SJSA1 (cell line): ENCODE measurements at places on chromosomes 6 and 20. TPM values are rescaled to one million over a fixed set of nuclear protein-coding genes. Genes with fewer than 3 reads are reported as not detected.

- no peak overlapping the region for H3K27ac ChIP-seq
- peaks cover 40% of the 10 kb centered on the region for H3K4me1 ChIP-seq
- H3K36me3 ChIP-seq, result no peaks in the 10 kb centered on the region
- no peaks in the 10 kb centered on the region for H3K27me3 ChIP-seq
Measured at GRCh38 chr6:43923376-43924221, 153.6 kb downstream of the VEGFA start.

- no peak overlapping the region for H3K27ac ChIP-seq
- no peaks in the 10 kb centered on the region for H3K4me1 ChIP-seq
- DNase-seq, result no peak
- H3K27me3 ChIP-seq, result peaks cover 5% of the 10 kb centered on the region
- no peaks in the 10 kb centered on the region for H3K36me3 ChIP-seq
Measured at GRCh38 chr20:53282217-53282955, 310.2 kb downstream of the TSHZ2 start.

DNA sequence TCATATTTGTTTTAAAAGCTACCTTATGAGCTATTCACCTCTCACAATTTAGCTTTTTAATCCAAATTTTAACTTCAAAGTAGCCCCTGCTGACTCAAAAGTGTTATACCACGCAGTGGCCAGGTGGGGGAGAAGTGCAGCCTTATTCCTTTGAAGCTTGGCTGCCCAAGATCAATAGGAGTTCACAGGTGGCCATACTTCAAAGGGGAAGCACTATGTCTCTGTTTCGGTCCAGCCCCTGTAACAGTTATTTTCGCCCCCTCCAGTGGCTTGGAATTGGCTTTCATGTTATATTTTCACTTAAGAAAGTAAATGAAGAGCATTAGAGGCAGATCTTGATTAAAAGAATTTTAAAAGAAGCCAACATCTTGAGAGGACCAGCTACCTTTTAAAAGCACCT is 608.4 kb downstream of the EPHA7 start:
- H3K36me3 ChIP-seq, result no peaks in the 10 kb centered on the region
- no peak overlapping the region for H3K4me3 ChIP-seq
- H3K27me3 ChIP-seq, result no peaks in the 10 kb centered on the region
- DNase-seq, result no peak
- H3K4me1 ChIP-seq, result no peaks in the 10 kb centered on the region
- no peak overlapping the region for H3K27ac ChIP-seq

DNA sequence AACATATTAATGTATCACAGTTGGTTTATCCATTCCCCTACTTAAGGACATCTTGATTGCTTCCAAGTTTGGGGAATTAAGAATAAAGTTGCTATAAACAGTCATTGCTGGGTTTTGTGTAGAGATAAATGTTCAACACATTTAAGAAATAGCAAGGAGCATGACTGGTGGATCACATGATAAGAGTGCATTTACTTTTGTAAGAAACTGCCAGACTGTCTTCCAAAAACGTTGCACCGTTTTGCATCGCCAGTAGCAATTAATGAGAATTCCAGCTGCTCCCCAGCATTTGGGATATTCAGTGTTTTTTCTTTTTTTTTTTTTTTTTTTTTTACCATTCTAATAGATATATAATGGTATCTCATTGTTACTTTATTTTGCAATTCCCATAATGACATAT is 695.7 kb upstream of the GJE1 start:
- H3K4me3 ChIP-seq, result no peak overlapping the region
- H3K27me3 ChIP-seq, result no peaks in the 10 kb centered on the region
- no peak for DNase-seq
- no peaks in the 10 kb centered on the region for H3K36me3 ChIP-seq
- no peaks in the 10 kb centered on the region for H3K4me1 ChIP-seq
- no peak overlapping the region for H3K27ac ChIP-seq

DNA sequence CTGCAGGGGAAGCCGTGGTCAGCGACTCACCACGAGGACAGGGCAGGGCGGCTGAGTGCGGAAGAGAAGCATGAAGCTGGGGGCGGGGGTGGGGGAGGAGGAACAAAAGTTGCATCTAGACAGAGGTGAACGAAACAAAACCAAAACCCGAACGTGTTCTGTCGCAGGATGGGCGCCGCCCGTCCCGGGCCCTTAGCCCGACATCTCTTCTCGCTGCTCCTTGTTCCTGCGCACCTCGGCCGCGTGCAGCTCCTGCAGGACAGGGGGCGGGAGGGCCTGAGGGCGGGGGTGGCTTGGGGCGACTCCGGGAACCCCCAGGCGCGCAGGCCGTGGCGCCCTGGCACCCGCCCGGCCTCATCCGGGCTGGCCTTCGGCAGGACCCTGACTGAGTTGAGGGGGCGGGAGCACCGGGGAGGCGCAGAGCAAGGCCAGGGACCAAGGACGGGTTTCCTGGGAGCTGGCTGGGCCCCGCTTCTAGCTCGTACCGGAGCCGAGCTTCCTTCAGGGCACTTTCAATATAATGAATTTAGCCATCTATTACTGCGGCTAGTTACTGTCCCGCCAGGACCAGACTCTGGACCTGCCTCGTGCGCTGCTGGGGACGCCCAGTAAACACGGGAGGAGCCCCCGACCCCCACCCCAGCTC is 12.0 kb downstream of the STMN3 start:
- no peak for DNase-seq
- H3K36me3 ChIP-seq, result no peaks in the 10 kb centered on the region
- peaks cover 11% of the 10 kb centered on the region for H3K4me1 ChIP-seq
- peaks cover 12% of the 10 kb centered on the region for H3K27me3 ChIP-seq
- no peak overlapping the region for H3K27ac ChIP-seq

DNA sequence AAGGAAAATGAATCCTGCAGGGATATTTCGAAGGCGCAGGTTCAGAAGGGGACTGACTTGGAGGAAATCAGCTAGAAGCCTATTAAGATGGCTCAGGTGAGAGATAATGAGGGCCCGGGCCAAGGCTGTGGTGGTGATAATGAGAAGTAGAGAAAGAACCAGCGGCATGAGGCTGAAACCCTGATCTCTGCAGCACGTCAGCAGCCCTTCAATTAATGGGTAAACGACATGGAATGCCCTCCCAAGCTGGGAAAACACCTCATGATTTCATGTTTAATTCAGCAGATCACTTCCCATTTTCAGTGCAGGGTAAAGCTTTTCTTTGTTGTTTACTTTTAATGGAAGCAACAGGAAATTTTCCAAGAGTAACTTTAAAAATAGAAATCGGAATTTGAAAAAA is 104.9 kb downstream of the TMEM200A start:
- H3K27ac ChIP-seq, result no peak overlapping the region
- H3K36me3 ChIP-seq, result no peaks in the 10 kb centered on the region
- H3K4me1 ChIP-seq, result peaks cover 11% of the 10 kb centered on the region
- no peak for DNase-seq

DNA sequence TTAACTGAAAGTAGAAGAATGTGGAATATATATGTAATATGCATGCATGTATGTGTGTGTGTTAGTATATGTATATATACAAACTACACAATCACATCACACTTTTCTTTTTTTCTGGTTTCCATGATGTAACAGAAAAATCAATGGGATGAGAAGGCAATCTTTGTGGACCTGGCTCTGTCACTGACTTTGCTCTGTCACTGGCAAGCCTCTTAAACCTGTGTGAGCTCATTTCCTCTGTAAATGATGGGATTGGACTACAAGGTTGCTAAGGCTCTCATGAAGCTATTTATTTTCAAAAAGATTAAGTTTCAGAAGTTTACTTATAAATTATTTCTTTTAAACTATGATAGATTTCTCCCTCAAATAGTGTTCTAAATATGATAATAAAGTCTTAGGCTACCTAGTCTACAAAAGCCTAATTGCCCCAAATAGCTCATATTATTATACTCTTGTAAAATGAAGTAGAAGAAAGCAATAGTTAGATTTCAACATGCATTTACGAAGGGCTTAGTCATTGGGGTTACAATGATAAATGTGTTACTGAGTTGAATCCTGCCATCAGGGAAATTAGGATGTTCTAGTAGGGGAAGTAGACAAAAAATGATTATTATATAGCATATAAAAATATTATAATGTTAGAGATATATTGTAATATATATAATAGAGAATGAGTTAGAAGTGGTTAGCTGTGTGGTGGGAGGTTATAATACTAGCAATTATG is 129.3 kb downstream of the AFG1L start:
- no peak overlapping the region for H3K4me3 ChIP-seq
- H3K36me3 ChIP-seq, result no peaks in the 10 kb centered on the region
- no peaks in the 10 kb centered on the region for H3K27me3 ChIP-seq
- H3K27ac ChIP-seq, result no peak overlapping the region
- no peak for DNase-seq

- no peaks in the 10 kb centered on the region for H3K4me1 ChIP-seq
- peaks cover 11% of the 10 kb centered on the region for H3K27me3 ChIP-seq
- DNase-seq, result no peak
- no peak overlapping the region for H3K4me3 ChIP-seq
- H3K36me3 ChIP-seq, result no peaks in the 10 kb centered on the region
Measured at GRCh38 chr6:35569011-35569461, 56.3 kb upstream of the TULP1 start.

DNA sequence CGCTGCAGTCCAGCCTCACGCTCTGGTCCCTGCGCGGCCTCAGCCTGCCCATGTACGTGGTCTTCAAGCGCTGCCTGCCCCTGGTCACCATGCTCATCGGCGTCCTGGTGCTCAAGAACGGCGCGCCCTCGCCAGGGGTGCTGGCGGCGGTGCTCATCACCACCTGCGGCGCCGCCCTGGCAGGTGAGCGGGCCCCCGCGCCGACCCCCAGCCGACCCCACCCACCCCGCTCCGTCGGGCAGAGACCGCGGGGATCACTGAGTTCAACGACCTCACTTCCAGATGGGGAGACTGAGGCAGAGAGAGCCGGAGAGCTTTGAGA is 545 bp downstream of the SLC35D3 start:
- peaks cover 47% of the 10 kb centered on the region for H3K27me3 ChIP-seq
- H3K4me1 ChIP-seq, result peaks cover 18% of the 10 kb centered on the region
- H3K27ac ChIP-seq, result no peak overlapping the region
- DNase-seq, result no peak

DNA sequence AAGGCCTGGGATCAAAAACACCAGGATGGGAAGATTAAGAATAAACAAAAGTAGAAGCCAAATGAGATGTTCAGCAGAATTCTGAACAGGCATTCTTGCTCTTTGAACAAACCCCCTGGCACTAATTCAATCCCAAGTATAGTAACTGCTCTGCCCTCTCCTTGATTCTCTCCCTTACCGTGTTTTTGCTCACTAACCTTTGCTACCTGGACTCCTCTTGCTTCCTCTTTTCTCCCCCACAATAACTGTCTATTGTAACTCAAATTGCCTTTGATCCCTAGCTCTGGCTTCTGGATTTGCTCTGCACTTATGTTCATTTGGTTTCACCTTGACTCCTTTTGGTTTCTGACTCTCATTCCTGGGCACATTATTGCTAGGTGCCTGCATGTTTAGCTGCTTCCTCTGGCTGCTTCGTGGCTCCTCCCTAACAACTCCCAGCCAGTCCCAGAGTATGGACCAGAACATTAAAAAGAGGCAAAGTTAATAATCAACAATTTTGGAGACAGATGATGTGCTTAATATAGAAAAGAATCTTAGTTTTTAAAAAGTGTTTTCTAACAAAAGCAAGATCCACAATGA is 65.4 kb upstream of the PHIP start:
- H3K4me3 ChIP-seq, result no peak overlapping the region
- no peaks in the 10 kb centered on the region for H3K4me1 ChIP-seq
- H3K27ac ChIP-seq, result no peak overlapping the region
- H3K36me3 ChIP-seq, result no peaks in the 10 kb centered on the region

DNA sequence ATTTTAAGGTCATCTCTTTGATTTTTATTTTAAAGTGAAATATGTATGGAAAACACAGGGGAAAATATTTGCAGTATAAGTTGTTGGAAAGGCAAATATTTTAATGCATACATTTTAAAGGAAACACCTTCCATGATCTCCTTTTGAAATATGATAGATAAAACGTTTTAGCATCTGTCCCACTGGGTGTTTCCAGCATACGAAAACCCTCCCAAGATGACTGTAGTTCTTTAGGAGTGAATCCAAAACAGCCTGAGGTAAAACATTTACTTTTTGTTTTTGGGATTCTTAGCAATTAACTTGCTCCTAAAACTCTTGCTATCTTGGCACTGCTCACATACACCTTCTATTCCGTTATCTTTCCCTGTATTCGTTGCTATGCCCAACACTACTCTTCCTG is 210.0 kb downstream of the EPHA7 start:
- H3K27me3 ChIP-seq, result no peaks in the 10 kb centered on the region
- no peaks in the 10 kb centered on the region for H3K36me3 ChIP-seq
- DNase-seq, result no peak

GRCh38 chr6:4180652-4181255 is 45.4 kb upstream of the ECI2 start:
- no peaks in the 10 kb centered on the region for H3K4me1 ChIP-seq
- H3K27ac ChIP-seq, result no peak overlapping the region
- no peaks in the 10 kb centered on the region for H3K36me3 ChIP-seq
- H3K4me3 ChIP-seq, result no peak overlapping the region

DNA sequence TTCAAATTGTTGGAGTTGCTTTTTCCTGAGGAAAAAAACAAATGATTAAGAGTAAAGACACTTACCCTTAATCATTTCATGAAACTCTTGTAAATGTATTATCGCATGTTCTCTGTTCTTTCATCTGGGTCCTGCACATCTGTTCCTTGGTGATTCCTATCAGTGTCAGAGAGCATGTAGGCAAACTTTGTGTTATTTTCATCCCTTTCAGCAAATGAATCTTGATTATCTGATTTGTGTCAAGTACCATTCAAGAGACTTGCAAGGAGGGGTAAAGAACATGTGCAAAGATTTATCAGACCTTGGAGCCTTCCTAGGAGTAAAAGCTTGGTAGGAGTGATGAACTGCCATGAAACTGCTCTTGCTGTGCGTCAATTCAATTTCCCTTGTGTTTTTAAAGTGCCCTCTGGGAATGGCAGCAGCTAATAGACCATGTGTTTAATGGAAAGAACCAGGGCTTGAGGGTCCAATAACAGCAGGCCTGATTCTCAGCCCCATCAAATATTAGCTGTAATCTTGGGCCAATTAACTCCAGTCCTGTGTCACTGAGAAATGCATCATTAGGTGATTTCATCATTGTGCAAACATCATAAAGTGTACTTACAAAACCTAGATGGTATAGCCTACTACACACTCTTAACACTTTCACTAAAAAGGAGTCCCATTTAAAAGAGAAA is 118.9 kb upstream of the CEP85L start:
- no peak overlapping the region for H3K4me3 ChIP-seq
- no peaks in the 10 kb centered on the region for H3K36me3 ChIP-seq
- DNase-seq, result no peak
- H3K27ac ChIP-seq, result no peak overlapping the region
- H3K4me1 ChIP-seq, result peaks cover 4% of the 10 kb centered on the region; the same call in 1 of the 2 replicates

- no peaks in the 10 kb centered on the region for H3K27me3 ChIP-seq
- no peaks in the 10 kb centered on the region for H3K36me3 ChIP-seq
- DNase-seq, result no peak
- no peak overlapping the region for H3K4me3 ChIP-seq
- H3K4me1 ChIP-seq, result peaks cover 6% of the 10 kb centered on the region
Measured at GRCh38 chr20:51482836-51483473, 59.6 kb downstream of the NFATC2 start.

FAM83B gene
- total RNA-seq, result not detected in 2 replicates

POM121L2 gene
- not detected in 2 replicates for total RNA-seq

AKAP12 gene
- 5.3 and 5.9 TPM in 2 replicates for total RNA-seq

BPIFB1 gene
- total RNA-seq, result not detected in 2 replicates

BHLHE23 gene
- not detected in 2 replicates for total RNA-seq

ADGRF5 gene
- not detected in 2 replicates for total RNA-seq

DDO gene
- 0.53 TPM in 1 of 2 replicates, not detected in the other for total RNA-seq

OOEP gene
- not detected in 2 replicates for total RNA-seq
